ENCODE measurements at places on chromosomes 7 and 10. TPM values are rescaled to one million over a fixed set of nuclear protein-coding genes. Genes with fewer than 3 reads are reported as not detected.

DNA sequence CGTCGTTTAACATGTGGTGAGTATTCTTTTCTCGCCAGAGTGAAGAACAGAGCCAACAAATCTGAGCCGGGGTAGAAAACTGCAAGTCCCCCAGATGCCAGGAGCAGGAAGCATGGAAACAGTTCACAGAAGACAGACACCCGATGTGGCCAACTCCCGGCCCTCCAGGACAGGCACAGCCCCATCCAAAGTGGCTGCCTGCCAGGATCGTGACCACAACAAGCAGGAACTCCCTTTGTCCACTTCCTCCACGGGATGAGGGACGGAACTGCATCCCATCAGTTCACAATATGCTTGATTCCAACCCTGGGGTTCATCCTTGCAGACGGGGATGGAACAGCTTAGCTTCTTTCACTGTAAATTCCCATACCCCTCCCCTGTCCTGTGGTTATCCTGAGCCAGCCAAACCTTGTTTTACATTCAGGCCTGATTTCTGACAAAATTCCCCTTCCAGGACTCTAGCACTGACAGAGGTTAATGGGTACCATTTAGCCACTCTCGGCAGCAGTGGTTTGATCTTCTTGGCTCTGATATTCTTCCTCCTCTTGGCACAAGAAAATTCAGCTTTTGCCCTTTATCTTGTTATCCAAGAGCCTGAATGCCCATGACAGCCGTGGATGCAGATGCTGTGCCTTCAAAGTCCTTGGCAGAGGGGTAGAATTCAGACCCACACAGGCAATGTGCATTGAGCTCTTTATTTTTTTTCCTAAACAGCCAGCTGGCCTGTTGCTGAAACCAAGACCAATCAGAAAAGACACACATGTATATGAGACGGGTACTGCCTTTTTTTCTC is 105.5 kb upstream of the FAM204A start:
- H3K27me3 ChIP-seq, result peaks cover 15% of the 10 kb centered on the region
- H3K4me1 ChIP-seq, result no peaks in the 10 kb centered on the region
- no peak for DNase-seq
- no peaks in the 10 kb centered on the region for H3K36me3 ChIP-seq
- no peak overlapping the region for H3K27ac ChIP-seq

DNA sequence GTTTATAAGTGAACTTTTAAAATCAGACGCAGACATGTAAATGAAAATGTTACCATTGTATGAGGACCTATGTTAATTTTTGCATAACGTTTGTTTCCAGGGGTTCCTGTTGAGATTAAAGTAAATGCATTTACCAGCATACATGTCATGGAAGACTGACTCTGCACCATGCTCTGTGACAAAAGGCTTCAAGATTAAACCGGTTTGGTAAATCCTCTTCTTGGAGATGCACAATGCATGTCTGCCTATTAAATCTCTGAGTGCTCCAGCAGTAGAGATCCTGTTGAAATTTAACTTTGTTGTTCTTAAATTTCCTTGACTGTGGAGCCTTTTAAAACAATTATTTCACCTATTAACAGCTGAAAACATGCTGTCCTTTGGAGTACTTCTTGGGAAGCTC is 36.5 kb upstream of the JAZF1 start:
- no peaks in the 10 kb centered on the region for H3K36me3 ChIP-seq
- no peak overlapping the region for H3K4me3 ChIP-seq
- H3K27ac ChIP-seq, result no peak overlapping the region

Gene TDRD1
- 0.16 TPM for total RNA-seq

Gene CTAGE6
- 1.7 TPM for total RNA-seq

DNA sequence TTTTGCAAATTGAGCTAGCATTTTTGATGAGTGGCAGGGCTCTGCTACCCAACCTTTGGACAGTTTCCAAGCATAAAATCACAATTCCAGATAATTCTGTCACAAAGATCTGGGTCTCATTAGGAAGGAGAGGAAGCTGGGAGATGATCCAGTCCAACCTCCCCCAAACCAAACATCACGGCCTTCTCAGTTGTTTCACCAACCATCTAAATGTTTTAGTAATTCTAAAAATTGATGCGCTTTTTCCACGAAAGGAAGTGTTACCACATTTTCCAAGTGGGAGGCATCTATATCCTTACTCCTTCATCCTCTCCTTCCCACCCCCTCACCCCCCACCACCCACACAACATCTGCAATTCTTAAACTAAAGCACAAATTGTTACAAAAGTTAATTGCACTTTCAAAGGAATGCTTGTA is 108.3 kb downstream of the EGFR start:
- peaks cover 10% of the 10 kb centered on the region for H3K27me3 ChIP-seq
- H3K36me3 ChIP-seq, result no peaks in the 10 kb centered on the region
- no peak overlapping the region for H3K27ac ChIP-seq
- H3K4me1 ChIP-seq, result no peaks in the 10 kb centered on the region

DNA sequence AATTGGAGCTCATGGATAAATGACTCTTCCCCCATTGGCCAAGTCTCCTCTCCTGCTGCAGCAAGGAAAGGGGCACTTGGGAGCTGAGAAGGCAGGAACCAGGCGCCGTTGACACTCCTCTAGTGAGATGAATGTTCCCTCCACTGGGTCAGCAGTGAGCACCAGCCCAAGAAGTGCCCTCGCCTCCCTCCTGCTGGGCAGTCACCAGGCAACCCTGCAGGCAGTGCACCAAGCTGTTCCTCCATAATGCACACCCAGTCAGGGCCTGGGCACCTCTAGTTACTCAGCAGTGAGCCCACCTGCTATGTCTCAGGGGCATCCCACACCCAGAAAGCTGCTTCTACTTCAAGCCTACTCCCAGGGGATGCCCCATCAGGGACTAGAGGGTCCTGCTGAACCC is 84.3 kb downstream of the KCNMA1 start:
- H3K4me3 ChIP-seq, result no peak overlapping the region
- no peaks in the 10 kb centered on the region for H3K36me3 ChIP-seq
- DNase-seq, result no peak
- no peak overlapping the region for H3K27ac ChIP-seq
- no peaks in the 10 kb centered on the region for H3K27me3 ChIP-seq
- H3K4me1 ChIP-seq, result peaks cover 6% of the 10 kb centered on the region
